Right renal cortex interstitium (tissue), 3 donors: ENCODE measurements at places on chromosomes 7 and 10. TPM values are rescaled to one million over a fixed set of nuclear protein-coding genes. Genes with fewer than 3 reads are reported as not detected.

The SVIL gene
- polyA plus RNA-seq, result 34.4 TPM

The SLC18A3 gene
- not detected for polyA plus RNA-seq

The ANXA11 gene
- polyA plus RNA-seq, result 140 TPM

The NKX1-2 gene
- polyA plus RNA-seq, result not detected

The ZNF277 gene
- polyA plus RNA-seq, result 39.1 TPM

The C10orf62 gene
- polyA plus RNA-seq, result 0.35 TPM

The DPYSL4 gene
- 14.2 TPM for polyA plus RNA-seq

The LRWD1 gene
- 15.5 TPM for polyA plus RNA-seq

The TBXAS1 gene
- polyA plus RNA-seq, result 26.5 TPM

The TAS2R4 gene
- polyA plus RNA-seq, result 0.92 TPM

The GPNMB gene
- 33.7 TPM for polyA plus RNA-seq

The CYP2C19 gene
- polyA plus RNA-seq, result not detected

The H2BK1 gene
- polyA plus RNA-seq, result not detected

The PIP gene
- not detected for polyA plus RNA-seq

- no peak for DNase-seq
These were observed 2.7 kb downstream of the HOXA11 start for GRCh38 chr7:27182285-27182841.

DNA sequence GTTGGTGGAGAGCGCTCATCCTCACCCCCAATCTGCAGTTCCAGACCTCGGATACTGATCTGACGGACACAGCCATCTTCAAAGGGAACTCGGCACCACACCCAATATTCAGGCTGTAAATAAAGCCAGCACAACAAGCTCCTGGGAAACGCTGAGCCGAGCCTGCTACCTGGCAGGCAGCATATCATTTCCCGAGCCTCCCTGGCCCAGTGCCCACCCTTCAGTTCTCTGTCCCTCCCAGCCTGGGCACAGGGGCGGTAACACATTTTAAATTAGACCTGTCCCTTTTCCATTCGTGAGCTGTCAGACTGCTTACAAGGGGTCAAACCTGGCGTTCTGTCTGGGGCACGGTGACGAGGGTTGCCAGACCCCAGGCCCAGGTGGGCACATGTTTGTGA, 250.5 kb downstream of the ARHGAP12 start:
- DNase-seq, result no peak

DNA sequence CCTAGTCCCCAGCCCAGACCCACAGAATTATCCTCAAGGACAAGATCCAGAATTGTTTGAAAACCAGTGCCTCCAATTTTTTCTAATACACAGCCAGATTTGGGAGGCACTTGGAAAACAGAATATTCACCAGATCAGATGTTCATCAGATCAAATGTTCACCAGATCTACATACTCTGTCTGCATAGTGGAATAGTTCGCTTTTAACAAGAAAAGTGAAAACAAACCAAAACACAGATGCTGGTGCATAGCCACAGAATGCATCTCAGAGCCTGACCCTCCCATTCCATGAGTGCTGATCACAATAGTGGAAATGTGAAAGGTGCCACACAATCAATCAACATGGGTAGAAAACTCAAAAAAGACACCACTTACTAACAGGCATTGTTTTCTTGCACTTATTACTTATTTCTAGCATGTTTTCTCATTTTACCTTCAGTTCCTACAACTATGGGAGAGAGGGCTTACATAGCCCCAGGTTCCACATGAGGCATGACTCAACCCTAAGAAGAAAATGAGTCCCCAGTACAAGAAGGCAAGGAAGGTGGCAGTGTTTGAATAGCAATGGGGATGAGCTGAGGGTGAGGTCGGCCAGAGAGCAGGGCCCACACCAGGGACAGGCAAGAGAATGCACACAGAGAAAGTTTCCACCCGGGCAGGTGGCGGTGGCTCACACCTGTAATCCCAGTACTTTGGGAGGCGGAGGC, 432.7 kb upstream of the NFE2L3 start:
- no peak for DNase-seq

GRCh38 chr7:149796287-149796860, 23.0 kb upstream of the ZNF467 start:
- DNase-seq, result no peak

GRCh38 chr10:101840102-101840684, 3.4 kb downstream of the KCNIP2 start:
- no peak for DNase-seq

GRCh38 chr10:66925896-66926715, at the start of gene LRRTM3:
LRRTM3 (plus strand) TSS chr10:66926036.
- DNase-seq, result no peak

- no peak for DNase-seq
These were observed 37.9 kb upstream of the MTPAP start for GRCh38 chr10:30386801-30387588.

- no peak for DNase-seq
These were observed 40.6 kb upstream of the NPFFR1 start for GRCh38 chr10:70324339-70324861.

- DNase-seq, result no peak
These were observed 72.2 kb upstream of the MYL10 start for GRCh38 chr7:101701153-101701794.

DNA sequence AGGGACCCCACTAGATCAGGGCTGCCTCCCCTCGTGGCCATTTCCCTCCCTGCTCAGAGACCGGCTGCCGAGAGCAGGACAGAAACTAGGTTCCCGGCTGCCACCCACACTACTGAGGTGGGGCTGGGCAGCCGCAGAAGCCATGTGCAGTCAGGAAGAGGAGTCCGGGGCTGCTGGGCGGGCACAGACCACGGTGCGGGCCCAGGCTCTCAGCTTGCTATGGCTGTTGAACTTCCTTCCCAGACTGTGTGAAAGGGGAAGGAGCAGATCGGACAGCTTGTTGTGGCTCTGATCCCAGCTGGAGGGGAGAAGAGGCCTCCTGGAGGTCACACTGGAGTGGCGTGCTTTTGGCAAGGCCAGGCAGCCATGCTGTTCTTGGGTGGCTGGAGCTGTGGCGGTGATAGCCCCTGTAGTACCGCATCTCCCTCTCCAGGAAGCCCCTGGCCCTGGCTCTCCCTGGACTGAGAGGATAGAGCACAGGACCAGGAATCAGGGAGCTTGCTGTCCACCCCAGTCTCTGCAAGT, 56.8 kb downstream of the HK1 start:
- no peak for DNase-seq

GRCh38 chr7:135808206-135808605, 59.6 kb upstream of the FAM180A start:
- no peak for DNase-seq

DNA sequence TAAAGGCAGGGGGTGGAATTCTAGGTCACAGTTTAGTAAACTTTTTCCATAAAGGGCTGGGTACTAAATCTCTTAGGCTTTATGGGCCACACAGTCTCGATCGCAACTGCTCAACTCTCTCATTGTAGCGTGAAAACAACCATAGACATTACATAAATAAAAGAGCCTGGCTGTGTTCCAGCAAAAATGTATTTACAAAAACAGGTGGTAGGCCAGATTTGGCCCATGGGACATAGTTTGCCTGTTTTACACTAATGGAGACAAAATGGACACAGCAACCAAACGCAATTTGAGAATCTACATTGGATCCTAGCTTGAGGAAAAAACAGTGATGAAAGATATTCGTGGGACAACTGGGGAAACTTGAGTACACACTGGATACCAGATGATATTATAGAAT, 23.2 kb upstream of the MALSU1 start:
- DNase-seq, result no peak

DNA sequence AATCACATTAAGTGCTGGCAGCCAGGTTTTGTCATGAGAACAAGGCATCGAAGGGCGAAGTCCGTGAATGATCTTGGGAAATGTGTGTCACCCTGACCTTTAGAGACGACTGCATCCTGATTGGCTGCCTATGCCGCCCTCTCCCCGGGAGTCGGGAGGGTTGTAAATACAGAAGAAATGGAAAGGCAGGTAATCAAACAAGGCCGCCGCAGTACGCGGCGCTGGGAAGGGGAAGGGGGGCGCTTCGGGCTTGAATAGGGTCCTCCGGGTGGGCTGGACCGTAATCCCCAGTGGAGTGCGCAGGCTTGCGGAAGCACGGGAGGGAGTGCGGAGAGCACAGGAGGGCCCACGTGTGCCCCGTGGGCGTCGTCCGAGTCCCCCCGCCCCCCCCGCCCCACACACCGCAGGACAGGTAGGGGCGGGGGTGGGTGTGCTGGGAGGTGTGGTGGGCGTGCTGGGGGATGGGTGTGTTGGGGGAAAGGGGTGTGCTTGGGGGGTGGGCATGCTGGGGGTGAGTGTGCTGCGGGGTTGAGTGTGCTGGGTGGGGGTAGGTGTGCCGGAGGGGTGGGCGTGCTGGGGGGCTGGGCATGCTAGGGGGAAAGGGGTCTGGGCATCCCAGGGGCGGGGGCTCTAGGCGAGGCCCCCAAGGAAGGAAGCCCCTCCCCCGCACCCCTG, 169.4 kb downstream of the ARHGAP12 start:
- DNase-seq, result no peak

DNA sequence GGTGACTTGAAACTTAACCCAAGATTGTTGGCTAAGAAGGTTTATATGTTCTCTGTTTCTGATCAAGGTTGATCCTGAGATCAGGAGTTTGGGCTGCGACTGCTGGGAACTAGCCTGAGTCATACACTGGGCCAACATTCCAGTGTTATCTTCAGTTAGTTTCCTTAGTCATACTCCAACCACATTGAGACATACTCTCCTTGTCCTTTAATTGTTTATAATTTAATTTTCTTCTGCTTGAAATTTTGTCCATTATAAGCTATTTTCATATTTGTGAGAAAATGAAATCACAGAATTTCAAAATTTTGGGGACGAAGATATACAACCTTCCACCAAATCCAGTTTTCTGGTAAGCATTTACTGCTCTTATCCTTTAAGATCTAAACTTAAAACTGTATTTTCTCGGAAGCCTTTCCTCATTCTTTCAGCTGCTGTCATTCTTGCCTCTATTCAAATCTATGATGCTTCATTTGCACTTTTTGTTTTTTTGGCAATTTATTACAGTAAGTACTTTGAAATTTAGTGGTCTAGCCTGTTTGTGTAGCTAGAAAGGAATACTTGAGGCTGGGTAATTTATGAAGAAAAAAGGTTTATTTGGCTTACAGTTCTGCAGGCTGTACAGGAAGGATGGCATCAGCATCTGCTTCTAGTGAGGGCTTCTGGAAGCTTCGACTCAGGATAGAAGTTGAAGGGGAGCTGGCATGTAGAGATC, 63.4 kb upstream of the POT1 start:
- DNase-seq, result no peak

GRCh38 chr7:98643236-98643985, 26.3 kb downstream of the NPTX2 start:
- no peak for DNase-seq
